ENCODE measurements at places on chromosomes 3 and 15.

DNA sequence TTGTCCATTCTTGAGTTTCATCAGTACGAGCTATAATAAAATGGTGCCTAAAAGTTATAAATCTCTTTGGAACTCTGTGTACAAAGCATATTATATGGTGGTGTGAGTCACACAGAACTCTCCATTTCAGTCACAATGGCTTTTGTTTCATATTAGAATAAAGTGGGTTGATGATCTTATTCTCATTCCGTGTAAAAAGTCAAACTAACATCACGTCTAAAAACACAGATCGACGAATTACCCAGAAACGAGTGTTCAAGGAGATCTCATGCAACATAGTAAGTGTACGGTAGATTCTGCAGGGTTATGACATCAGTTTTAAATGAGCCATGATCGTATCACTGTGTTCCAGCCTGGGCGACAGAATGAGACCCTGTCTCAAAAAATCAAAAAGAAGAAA is 122.4 kb downstream of the FOXP1 start:
- DNase-seq, result no peak

- peak; percentile 41 for DNase-seq
These were observed 4.4 kb upstream of the BRPF1 start for GRCh38 chr3:9727041-9727595.

DNA sequence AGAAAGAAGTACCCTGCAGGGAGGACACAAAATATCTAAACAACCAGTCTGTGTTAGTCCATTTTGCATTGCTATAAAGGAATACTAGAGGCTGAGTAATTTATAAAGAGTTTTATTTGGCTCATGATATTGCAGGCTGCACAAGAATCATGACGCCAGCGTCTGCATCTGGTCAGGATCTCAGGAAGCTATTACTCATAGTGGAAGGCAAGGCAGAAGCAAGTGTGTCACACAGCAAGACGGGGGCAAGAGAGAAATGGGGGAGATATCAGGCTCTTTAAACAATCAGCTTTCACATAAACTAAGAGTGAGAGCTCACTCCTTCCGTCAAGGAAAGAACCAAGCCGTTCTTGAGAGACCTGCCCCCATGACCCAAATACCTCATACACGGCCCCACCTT is 614.8 kb downstream of the ZIC1 start:
- no peak for DNase-seq

DNA sequence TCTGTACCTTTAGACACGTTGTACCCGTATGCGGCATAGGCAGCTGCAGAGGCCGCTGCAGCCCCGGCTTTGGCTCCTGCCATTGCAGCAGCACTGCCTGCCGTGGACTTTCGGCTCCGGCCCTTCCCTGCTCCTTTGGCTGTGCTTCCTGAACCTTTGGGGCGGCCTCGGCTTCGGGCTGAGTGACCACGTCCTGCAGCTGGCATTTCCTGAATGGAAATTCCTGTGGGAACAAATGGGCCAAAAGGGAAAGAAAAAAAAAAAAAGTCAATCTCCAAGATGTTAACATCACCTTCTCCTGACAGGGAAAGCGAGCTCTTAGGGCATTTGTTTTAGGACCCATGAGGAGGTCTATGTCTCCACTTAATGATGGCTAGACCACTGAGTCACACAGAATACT is 29.6 kb downstream of the CHAC1 start:
- DNase-seq, result no peak

- no peak for DNase-seq
These were observed 32.1 kb upstream of the THRB start for GRCh38 chr3:24526640-24527212.

DNA sequence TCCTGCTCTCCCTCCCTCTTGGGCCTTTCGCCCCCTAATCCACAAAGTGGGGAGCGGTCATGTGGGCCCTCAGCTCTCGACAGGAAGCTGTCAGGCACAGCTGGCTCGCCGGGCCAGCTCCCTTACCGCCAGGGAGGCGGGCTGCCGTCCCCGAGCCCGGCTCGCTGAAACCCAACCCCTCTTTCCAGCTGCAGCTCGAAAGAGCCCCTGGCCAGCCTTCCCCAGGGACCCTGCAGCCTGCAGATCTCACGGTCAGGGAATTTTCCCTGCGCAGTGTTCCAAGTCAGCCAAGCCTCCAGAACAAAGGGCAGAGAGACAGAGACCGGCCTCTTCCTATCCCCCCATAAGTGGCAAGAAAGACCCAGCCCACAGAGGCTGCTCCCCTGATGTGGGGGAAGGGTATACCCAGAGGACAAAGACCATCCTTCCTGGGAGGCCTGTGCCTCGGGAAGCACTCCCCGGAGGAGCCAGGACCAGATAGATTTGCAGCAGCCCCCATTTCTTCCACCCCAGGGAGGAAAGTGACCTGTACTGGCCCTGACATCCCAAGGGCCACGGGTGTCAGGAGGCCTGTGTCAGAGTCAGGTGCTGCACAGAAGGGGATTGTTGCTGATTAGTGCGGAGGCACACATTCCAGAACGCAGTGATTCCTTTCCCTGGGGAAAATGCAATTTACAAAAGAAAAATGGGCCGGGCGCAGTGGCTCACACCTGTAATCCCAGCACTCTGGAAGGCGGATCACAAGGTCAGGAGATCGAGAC is 32.6 kb downstream of the MAGEF1 start:
- DNase-seq, result no peak

GRCh38 chr3:71142441-71143161 is 440.9 kb downstream of the FOXP1 start:
- DNase-seq, result no peak

- no peak for DNase-seq
These were observed 29.6 kb upstream of the TLE3 start for GRCh38 chr15:70127288-70127746.

DNA sequence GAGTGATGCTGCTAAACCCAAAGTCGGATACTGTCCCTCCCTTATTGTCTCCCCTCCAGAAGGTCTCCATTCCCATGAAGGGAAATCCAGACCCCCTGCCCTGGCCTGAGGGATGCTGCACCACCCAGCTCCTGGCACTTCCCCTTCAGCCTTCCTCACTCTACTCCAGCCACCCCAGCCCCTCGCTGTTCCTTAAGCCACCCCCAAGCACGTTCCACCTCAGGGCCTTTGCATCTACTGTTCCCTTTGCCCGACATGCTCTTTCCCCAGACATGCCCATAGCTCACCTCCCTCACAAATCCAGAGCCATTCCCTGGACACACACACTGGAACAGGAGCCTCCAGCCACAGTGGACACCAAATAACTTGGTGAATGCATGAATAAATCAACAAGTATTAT is 8.1 kb downstream of the WNT7A start:
- no peak for DNase-seq

DNA sequence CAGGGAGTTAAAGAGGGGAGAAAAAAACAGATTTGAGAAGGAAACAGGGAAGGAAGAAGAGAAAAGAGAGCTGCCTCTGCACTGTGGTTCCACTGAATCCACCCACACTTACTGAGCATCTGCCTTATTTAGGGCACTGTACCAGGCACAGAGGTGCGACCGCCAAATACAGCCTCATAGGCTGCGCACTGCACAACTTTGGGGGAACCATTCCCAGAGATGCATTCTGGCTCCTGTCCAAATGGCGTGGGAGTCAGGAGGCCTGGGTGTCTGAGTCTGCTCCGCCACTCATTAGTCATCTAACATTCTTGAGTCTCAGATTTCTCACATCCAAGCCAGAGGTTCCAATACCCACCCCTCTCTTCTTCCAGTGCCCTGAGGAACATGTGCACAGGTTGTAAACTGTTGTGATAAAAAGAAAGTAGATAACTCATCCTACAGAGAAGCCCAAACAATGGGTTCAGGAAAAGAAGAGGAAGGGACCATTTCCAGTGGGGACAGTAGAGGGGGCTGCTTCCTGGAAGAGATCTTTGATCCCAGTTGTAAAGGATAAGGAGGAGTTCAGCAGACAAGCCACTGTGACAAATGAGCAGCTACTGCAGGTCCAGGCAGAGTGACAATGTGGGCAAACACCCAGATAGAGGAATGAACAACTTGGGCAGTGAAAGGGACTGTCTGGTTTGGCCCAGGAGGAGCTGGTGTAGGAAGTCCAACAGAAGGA is 254.6 kb downstream of the UACA start:
- no peak for DNase-seq

GRCh38 chr15:61818801-61819200 is 241.4 kb downstream of the VPS13C start:
- DNase-seq, result no peak

- DNase-seq, result no peak
These were observed 5.6 kb upstream of the LRRC2 start for GRCh38 chr3:46571684-46572083.

- DNase-seq, result no peak
These were observed 105.2 kb downstream of the XXYLT1 start for GRCh38 chr3:195165790-195166189.

GRCh38 chr3:144487011-144487410 is 515.4 kb downstream of the DIPK2A start:
- DNase-seq, result no peak

- no peak for DNase-seq
These were observed 142.5 kb upstream of the MBNL1 start for GRCh38 chr3:152126260-152126659.

- DNase-seq, result no peak
These were observed 393.3 kb downstream of the CACNA2D3 start for GRCh38 chr3:54515441-54516213.

GRCh38 chr3:120587332-120587975 is 8.7 kb upstream of the NDUFB4 start:
- no peak for DNase-seq

- peak; percentile 34 for DNase-seq
These were observed 42.0 kb downstream of the PML start for GRCh38 chr15:74036271-74037170.

DNA sequence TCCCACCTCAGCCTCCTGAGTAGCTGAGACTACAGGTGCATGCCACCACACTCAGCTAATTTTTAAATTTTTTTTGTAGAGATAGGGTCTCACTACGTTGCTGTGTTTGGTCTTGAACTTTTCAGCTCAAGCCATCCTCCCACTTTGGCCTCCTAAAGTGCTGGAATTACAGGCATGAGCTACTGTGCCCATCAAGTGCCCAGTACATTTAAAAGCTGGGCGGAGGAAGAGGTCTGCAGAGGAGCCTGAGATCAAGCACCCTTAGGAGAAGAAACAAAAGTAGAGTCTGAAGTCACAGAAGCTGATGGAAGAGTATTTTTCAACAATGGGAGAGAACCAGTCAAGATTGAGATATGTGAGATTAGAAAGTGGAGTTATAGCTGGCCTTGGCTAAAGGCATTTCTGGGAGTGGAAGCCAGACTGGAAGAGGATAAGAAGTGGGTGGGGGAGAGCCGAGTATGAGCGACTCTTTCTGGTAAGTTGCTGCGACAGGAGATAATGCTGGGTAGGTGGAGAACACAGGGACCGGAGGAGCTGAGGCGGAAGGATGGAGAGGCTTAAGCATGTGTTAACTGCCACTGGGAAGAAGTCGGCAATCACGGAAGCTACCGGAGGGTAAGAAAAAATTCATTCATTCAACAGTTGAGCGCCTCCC is 782 bp upstream of the IREB2 start:
- DNase-seq, result peak; percentile 41

DNA sequence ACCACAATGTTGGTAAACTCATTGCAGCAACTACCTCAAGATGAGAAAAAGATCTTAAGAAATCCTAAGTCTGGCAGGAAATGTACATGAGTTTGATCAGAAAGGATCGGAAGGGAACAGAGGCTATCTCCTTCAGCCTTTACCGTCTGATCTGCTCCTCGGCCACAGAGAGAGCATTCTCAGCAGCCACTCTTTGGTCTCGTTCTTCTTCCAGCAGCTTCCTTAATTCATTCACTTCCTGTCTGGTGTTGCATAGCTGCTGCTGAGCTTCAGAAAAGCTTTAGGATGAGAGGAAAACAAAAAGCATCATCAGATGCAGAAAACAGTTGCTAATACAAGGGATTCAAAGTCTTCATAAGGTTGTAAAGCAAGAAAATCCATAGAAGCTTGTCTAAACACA is 6.6 kb upstream of the HCLS1 start:
- DNase-seq, result no peak

DNA sequence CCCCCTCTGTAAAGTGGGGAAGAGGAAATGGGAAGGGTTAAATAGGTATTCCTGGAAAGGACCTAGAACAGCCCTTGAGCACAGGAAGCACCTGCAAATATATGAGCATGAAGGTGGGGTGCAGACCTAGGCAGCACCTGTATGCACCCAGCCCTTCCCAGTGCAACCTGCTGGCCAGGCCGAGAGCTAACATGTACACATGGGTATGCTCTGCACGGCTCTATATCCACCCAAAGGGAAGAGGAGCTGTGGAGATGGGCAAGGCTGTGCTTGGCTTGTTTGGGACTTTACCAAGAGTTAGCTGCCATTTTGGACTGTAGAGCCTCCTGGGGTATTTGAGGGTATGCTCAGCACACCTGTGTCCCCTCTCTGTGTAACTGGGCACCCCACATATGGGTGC is 171.2 kb downstream of the KLF13 start:
- DNase-seq, result no peak

DNA sequence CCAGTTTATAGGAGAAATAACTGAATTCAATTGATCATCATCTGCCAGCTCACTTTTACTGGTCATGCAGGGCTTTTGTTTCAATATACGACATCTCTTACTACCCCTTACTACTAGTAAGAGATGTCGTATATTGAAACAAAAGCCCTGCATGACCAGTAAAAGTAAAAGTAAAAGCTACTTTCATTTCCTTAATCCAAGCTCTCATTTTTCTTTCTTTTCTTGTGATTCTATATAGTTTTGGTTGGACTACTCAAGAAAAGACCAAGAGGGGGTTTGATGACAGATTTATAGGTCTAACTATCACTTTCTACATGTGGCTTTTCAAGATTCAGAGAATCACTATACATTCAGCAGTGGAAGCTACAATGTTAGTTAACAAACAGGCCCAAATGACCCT is 1237.3 kb downstream of the ROBO2 start:
- DNase-seq, result no peak

- no peak for DNase-seq
These were observed 1.7 kb upstream of the LMLN start for GRCh38 chr3:197958346-197958745.
